ENCODE measurements at places on chromosomes 11 and 22.

DNA sequence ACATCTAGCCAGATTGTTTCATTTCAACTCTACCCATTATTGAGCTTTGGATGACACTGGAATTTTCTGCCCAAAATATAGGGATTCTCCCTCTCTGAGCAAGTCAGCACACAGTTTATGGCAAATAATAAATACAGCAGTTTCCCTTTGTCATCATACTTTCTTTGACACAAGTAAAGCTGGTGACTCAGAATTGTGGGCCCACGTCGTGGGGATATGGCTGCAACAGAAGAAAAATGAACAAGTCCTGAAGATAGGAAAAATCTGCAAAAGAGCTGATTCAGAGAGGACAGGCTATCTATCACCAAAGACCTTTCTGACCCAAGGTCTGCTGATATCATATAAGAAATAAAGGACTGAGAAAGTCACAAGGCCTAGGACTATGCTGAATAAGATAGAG, 236.3 kb upstream of the ZC3H12C start:
- no peak for DNase-seq

- DNase-seq = no peak
Observed at GRCh38 chr22:49828599-49828965, 909 bp upstream of the BRD1 start.

- no peak for DNase-seq
Observed at GRCh38 chr11:111438846-111439520, 59.9 kb upstream of the POU2AF1 start.

- DNase-seq = no peak
Observed at GRCh38 chr11:17651681-17652080, 67.7 kb upstream of the MYOD1 start.

DNA sequence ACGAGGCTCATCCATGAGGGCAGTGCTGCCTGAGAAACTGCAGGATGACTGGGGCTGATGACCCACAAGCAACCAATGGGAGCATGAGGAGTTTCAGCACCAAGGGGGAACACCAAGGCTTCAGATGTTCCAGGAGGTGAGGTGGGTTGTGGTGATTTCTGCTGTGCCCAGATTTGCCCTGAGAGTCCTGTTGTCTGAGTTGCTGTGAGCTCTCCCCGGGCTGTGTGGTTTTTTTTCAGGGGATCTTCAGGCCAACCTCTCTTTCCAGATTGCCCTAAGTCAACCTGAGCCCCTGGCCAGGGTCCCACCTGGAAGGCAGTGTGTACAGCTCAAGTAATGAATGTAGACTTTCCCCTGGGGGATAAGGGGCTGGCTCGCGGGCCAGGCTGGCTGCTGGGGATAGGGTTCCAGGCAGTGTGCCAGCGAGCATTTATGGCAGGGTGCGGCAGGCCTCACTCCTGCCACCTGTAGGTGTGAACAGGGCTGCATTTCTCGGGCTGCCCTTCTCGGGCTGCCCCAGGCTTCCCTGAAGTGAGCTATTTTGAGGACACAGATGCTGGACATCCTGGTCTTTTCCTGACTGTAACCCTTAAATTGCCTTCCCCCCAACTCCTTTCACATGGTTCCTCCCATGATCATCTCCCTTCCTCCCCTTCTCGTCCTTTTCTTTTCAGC, 9.8 kb downstream of the SLC22A6 start:
- DNase-seq = no peak

DNA sequence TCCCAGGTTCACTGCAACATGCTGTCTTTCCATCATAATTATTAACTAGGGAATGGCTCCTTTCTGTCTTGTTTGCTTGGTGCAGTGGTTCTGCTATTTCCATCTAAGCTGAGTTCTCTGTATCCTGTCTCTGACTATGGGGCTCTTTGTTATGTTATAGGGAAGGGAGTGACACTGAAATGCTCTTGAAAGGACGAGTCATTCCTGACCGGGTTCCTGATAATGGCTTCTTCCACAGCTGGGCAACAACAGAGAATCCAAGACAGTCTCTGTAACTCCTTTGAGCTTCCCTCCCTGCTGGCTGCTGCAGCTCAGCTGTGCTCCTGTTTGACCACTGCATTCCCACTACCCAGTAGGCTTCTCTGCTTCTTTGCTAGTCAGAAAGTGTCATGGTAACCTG, 24.1 kb downstream of the OR2AT4 start:
- DNase-seq = no peak

Data from activated CD8-positive, alpha-beta memory T cell treated with anti-CD3 and anti-CD28 coated beads for 48 hours (primary cell).